ENCODE measurements at places on chromosomes 7 and 10.

DNA sequence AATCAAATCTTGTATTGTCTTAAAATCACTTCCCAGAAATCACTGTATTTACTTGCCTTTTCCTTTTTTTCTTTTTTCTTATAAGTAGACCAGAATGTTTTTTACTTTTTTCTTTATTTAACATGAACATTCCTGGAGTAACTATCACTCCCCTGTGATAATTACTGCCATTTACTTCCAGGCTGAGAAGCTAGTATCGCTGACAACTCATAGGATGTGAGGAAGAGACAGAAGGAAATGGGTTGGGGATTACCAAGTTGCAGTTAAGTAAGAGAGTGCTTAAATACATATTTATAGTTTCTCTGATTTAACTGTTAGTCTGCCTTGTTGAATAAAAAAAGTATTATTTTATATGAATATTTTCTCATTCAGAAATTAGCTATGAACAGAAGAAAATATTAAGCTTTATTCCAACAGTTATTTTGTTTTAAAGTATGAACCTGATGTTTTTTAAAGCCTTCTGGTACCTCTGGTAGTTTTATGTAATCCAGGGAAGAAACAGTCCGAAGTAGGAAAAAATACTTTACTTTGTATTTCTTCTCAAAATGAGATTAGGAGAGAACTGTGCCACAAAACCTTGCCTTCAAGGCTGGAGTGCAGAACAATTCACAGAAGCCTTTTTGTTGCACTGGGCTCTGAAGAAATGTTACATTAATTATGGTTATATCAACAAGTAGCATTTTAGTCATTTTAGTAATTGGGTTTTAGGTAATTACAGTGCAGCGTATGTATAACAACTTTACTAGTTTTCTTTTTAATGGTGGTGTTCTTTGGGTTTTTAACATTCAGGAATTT lies 72.8 kb downstream of the SHOC2 start:
- H3K27ac ChIP-seq = peak overlapping the region; percentile 19
- H3K36me3 ChIP-seq = peaks cover 6% of the 10 kb centered on the region
- H3K27me3 ChIP-seq = no peaks in the 10 kb centered on the region
- DNase-seq = no peak
- peaks cover 54% of the 10 kb centered on the region for H3K4me1 ChIP-seq

GRCh38 chr10:78649429-78649828 lies 419.3 kb upstream of the ZMIZ1 start:
- H3K36me3 ChIP-seq = no peaks in the 10 kb centered on the region
- DNase-seq = no peak
- H3K27ac ChIP-seq = no peak overlapping the region

- no peaks in the 10 kb centered on the region for H3K27me3 ChIP-seq
- no peaks in the 10 kb centered on the region for H3K4me1 ChIP-seq
- H3K36me3 ChIP-seq = no peaks in the 10 kb centered on the region
Measured at GRCh38 chr7:77258014-77258413, 58.4 kb upstream of the FGL2 start.

- H3K4me3 ChIP-seq = peak overlapping the region; percentile 95
- DNase-seq = no peak
- H3K27me3 ChIP-seq = no peaks in the 10 kb centered on the region
- H3K36me3 ChIP-seq = peaks cover 68% of the 10 kb centered on the region
- H3K4me1 ChIP-seq = peaks cover 27% of the 10 kb centered on the region
- peak overlapping the region; percentile 98 for H3K27ac ChIP-seq
Measured at GRCh38 chr7:142787034-142787768, 16.4 kb downstream of the PRSS2 start.

- H3K4me3 ChIP-seq = no peak overlapping the region
- DNase-seq = no peak
- H3K27ac ChIP-seq = no peak overlapping the region
Measured at GRCh38 chr7:126718419-126718818, 534.3 kb downstream of the GRM8 start.

DNA sequence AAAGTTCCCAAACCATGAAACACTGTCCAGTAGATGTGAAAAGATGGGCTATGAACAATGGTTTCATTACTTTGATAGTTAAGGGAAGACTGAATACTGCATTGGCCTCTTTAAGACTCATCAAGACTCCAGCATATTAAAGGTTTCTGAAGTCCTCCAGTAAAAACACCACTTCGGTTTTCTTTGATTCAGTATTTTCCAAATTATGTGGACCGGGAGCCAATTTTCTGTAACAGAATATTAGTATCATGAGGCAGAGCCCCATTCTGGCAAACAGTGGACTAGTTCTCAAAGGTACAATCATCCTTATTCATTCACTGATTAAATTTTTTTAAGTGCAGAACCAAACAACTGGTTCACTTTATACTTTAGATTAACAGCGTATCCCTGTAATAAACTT lies 241.1 kb upstream of the LRGUK start:
- peaks cover 4% of the 10 kb centered on the region for H3K4me1 ChIP-seq
- H3K27me3 ChIP-seq = no peaks in the 10 kb centered on the region
- H3K4me3 ChIP-seq = no peak overlapping the region
- no peaks in the 10 kb centered on the region for H3K36me3 ChIP-seq
- H3K27ac ChIP-seq = no peak overlapping the region

GRCh38 chr10:46292573-46293023 lies 5.8 kb downstream of the ANTXRL start:
- peaks cover 13% of the 10 kb centered on the region for H3K27me3 ChIP-seq
- no peaks in the 10 kb centered on the region for H3K4me1 ChIP-seq
- no peaks in the 10 kb centered on the region for H3K36me3 ChIP-seq
- no peak for DNase-seq

DNA sequence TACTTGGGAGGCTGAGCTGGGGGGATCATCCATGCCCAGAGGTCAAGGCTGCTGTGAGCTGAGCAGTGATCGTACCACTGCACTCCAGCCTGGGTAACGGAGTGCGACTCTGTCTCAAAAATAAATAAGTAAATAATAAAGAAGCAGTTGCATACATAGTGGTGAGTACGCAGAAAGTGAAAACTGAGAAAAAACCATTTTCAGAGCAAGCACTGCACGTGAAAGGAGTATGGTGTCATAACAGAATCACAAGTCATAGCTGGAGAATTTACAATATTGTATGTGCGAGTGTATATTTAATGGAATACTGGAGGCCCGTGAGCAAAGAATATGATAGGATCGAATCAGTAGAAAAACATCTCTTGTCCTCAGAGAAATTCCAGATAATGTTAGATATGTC lies 22.3 kb downstream of the KIAA1217 start:
- H3K4me3 ChIP-seq = no peak overlapping the region
- H3K27ac ChIP-seq = no peak overlapping the region
- H3K36me3 ChIP-seq = no peaks in the 10 kb centered on the region
- DNase-seq = no peak

- H3K36me3 ChIP-seq = peaks cover 4% of the 10 kb centered on the region
- peak; percentile 18 for DNase-seq
- H3K27ac ChIP-seq = peak within 1 kb of the TSS; percentile 70
- H3K4me1 ChIP-seq = peaks cover 21% of the 10 kb centered on the region
- peak within 1 kb of the TSS; percentile 79 for H3K4me3 ChIP-seq
Measured at GRCh38 chr7:116524609-116525297, at the start of gene CAV1. CAV1 (plus strand) TSS chr7:116525036; CDS start chr7:116525063, 27 bp downstream.

GRCh38 chr7:124257638-124258308 lies 224.9 kb upstream of the TMEM229A start:
- H3K27ac ChIP-seq = no peak overlapping the region
- H3K27me3 ChIP-seq = no peaks in the 10 kb centered on the region
- no peaks in the 10 kb centered on the region for H3K4me1 ChIP-seq
- no peaks in the 10 kb centered on the region for H3K36me3 ChIP-seq

GRCh38 chr7:50858528-50859245 lies 76.0 kb upstream of the GRB10 start:
- H3K4me3 ChIP-seq = no peak overlapping the region
- H3K36me3 ChIP-seq = no peaks in the 10 kb centered on the region
- peaks cover 6% of the 10 kb centered on the region for H3K4me1 ChIP-seq

DNA sequence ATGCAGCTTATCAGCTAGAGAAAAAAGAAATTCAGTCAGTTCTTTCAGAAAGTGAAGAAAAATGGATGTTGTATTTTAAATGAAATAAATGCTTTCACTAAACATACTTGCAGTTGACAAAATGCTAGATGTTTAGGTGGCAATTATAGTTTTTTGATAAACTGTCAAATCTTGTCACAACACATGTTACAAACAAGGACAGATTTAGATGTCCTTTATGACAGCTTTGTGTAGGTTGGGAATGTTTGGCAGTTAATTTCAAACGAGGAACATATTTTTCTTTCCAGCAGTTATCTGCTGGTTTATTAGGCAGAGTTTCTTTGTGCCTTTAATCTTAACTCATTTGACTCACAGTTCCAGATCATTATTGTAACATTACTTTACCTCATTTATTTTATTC lies 3.1 kb upstream of the PRPS1L1 start:
- DNase-seq = no peak
- H3K27ac ChIP-seq = no peak overlapping the region
- no peaks in the 10 kb centered on the region for H3K4me1 ChIP-seq
- no peak overlapping the region for H3K4me3 ChIP-seq
- no peaks in the 10 kb centered on the region for H3K27me3 ChIP-seq

- H3K27me3 ChIP-seq = no peaks in the 10 kb centered on the region
- no peaks in the 10 kb centered on the region for H3K4me1 ChIP-seq
- peaks cover 2% of the 10 kb centered on the region for H3K36me3 ChIP-seq
- DNase-seq = no peak
- no peak overlapping the region for H3K27ac ChIP-seq
Measured at GRCh38 chr7:152872745-152873118, 113.2 kb downstream of the ACTR3B start.

DNA sequence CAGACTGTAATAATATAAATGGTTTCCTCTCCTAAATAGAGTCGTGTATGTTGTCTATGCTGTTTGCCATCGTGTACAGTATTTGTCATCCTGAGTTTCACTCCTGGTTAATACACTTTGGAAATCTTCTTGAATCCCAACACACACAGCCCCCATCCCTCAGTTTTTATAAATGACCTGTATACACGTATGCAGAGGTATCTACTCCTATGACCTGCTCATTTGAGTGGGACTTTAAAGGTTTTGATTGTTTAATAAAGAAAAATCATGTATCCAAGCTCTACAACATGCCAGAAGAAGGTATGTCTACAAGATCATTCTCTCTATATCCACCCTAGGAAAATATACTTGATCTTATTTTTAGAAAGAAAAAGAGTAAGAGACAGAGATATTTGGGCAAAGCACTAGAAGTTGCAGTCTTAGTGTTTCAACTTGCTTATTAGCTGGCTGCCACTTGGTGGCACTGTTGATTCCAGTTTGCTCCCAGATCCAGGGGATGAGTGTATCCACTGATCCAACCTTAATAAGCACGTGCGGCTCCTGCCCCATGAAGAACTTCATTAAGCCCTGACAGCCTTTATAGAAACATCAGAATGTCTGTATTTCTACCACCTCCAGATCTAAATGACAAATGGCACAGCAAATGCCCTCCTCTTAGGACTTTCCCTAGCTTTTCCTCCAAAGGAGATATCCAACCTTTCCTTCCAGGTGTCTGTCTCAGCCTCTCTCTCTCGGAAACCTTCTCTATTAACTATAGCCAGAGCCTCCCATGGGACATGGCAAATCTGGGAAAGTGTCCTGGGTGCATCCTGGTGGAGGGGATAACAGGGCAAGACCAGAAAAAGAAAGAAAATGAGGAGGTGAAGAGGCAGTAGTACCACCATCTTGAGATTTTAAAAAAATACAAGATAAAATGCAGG lies 181.6 kb upstream of the NEBL start:
- DNase-seq = no peak
- no peaks in the 10 kb centered on the region for H3K27me3 ChIP-seq
- H3K27ac ChIP-seq = no peak overlapping the region
- no peak overlapping the region for H3K4me3 ChIP-seq
- no peaks in the 10 kb centered on the region for H3K4me1 ChIP-seq

- H3K27me3 ChIP-seq = no peaks in the 10 kb centered on the region
- H3K4me3 ChIP-seq = no peak overlapping the region
- DNase-seq = no peak
Measured at GRCh38 chr10:112624546-112625048, 177.6 kb downstream of the VTI1A start.

- H3K4me3 ChIP-seq = no peak overlapping the region
- H3K27me3 ChIP-seq = no peaks in the 10 kb centered on the region
Measured at GRCh38 chr7:155674556-155674955, 30.1 kb downstream of the RBM33 start.

DNA sequence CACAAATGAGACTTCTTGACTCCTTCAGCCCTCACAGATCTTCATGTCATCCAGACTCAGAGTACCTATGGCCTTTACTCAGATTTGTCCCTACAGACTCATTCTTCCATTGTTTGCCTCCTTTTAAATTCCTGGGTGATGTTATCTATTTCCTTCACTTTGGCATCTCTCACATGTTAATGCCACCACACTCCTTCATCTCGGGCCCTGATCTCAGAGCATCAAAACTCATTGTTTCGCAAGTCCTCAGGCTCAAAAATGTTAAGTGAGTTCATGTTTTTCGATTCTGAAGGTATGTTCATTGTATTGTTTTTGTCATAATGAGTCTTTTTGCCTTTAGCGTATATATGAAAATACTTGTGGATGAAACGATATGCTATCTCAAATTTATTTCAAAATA lies 62.3 kb upstream of the AHR start:
- H3K27ac ChIP-seq = peak overlapping the region; percentile 98
- H3K4me3 ChIP-seq = no peak overlapping the region
- H3K27me3 ChIP-seq = no peaks in the 10 kb centered on the region
- peaks cover 15% of the 10 kb centered on the region for H3K36me3 ChIP-seq

DNA sequence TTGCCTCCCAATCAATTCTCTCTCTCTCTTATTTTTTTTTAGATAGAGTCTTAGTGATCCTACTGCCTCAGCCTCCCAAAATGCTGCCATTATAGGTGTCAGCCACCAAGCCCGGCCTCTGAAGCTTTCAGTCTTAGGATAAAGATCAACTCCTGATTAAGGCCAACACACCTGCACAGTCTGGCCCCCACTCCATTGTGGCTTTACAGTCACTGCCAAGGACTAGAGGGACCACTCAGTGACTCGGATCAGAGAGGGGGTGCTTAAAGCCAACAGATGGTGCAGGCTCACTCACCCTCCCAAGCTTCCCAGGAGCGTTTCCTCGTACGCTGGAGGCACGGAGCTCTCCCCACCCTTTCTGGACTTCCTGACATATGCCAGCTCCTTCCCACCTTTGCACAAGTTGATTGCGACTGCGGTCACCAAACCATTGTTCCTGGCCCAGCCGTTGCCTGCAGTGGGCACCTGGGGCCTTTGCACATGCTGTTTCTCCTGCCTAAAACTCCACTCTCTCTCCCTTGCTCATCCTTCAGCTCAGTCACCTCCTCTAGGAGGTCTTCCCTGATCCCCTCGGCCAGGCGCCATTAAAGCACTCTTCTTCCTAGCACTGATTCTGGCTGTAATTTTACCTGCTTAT lies 1.7 kb upstream of the CDH23 start:
- H3K36me3 ChIP-seq = no peaks in the 10 kb centered on the region
- H3K27ac ChIP-seq = no peak overlapping the region
- H3K27me3 ChIP-seq = peaks cover 83% of the 10 kb centered on the region
- H3K4me3 ChIP-seq = no peak overlapping the region

DNA sequence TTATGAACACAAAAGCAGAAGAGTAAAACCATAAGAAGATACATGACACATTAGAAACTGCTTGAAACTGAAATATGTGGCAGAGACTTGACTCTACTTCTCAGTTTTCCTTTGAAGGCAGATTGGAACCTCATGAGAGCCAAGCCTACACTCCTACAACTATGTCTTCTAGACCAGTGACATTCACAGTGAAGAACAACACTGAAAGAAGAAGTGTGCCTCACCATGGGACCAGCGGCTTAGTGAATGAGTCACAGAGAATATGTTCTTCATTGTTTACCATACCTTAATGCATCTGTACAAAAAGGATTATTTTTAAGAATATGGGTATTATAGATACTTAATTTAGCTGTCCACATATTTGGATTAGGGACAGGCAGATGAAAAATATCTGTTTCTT lies 248.3 kb downstream of the CDC14C start:
- H3K4me1 ChIP-seq = no peaks in the 10 kb centered on the region
- DNase-seq = no peak
- H3K27me3 ChIP-seq = no peaks in the 10 kb centered on the region
- H3K36me3 ChIP-seq = no peaks in the 10 kb centered on the region

Data from central memory CD8-positive, alpha-beta T cell (primary cell).